ENCODE measurements at places on chromosomes 1 and 21.

DNA sequence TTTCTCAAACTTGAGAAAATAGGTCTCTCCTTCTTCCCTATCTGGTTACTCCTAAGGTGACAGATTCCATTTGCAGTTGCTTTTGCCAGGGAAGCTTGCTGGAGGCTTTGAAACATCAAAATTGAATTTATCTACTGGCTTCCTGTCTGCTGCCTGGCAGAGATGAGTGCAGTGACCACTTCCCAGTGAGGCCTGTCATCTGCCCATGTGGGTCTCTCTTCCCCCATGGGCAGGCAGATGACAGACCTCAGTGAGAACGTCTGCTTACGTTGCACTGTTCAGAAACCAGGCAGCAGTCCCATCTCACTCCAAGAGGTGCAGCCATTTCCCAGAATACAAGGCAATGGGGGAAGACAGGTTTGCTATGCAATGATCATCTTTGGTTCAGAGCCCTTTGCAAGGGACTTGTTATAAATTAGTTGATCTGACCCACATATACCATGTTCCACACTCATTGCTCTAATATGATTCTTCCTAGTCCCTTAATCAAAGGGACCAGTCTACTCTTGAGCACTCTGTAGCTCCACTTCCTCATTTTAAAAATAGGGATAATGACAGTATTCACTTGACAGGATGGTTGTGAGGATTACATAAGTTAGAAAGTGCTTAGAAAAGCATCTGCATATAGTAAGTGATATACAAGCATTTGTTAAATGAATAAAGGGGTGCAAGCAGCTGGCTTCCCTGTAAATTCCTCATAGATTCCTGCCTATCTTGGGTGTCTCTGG is 10.6 kb downstream of the PGBD5 start:
- no peak overlapping the region for H3K27ac ChIP-seq
- peaks cover 14% of the 10 kb centered on the region for H3K27me3 ChIP-seq
- DNase-seq = no peak
- H3K4me1 ChIP-seq = no peaks in the 10 kb centered on the region
- H3K36me3 ChIP-seq = no peaks in the 10 kb centered on the region

- no peaks in the 10 kb centered on the region for H3K36me3 ChIP-seq
- no peaks in the 10 kb centered on the region for H3K4me1 ChIP-seq
- no peak overlapping the region for H3K4me3 ChIP-seq
- no peak overlapping the region for H3K27ac ChIP-seq
- no peak for DNase-seq
Measured at GRCh38 chr1:98398649-98399048, 262.9 kb upstream of the SNX7 start.

GRCh38 chr1:246092136-246092535 is 414.9 kb downstream of the SMYD3 start:
- no peak for DNase-seq
- no peaks in the 10 kb centered on the region for H3K27me3 ChIP-seq
- H3K36me3 ChIP-seq = no peaks in the 10 kb centered on the region
- H3K4me1 ChIP-seq = no peaks in the 10 kb centered on the region

DNA sequence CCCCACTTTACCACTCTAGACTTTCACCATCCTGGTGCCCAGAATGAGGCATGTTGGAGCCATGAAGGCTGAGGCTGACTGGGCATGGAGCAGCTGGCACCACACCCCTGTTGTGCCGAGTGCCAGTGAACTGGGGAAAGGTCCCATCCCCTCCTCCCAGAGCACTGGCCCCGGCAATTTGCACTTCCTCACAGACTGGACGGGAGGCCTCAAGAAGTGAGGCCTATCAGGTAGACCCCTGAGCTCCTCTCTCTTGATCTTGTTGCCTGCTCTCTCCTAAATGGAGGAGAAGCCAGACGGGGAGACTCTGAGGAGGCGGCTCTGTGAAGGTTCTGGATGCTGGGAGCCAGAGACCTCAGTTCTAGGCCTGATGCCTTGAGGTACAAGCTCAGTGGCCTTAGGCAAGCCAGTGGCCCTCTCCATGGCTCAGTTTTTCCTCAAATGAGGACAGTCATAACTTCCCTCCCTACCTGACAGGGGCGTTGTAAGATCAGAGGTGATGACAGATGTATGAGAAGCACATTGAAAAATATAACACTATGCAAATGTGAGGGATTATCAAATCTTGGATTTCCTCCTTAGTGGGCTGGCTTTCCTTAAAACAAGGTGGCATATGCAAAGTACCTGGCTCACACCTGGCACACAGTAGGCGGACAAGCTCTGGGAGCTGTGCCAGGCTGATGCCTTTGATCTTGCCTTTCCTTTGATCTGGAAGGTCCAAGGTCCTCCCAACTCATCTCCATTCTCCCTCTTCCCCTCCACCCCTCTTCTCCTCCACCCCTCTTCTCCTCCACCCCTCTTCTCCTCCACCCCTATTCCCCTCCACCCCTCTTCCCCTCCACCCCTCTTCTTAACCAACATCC is 6.7 kb downstream of the GRHL3 start:
- no peak overlapping the region for H3K27ac ChIP-seq
- H3K4me3 ChIP-seq = no peak overlapping the region
- H3K4me1 ChIP-seq = peaks cover 17% of the 10 kb centered on the region

GRCh38 chr21:28283641-28284490 is 708.8 kb downstream of the LTN1 start:
- no peak overlapping the region for H3K4me3 ChIP-seq
- peak; percentile 60 for DNase-seq
- H3K27me3 ChIP-seq = no peaks in the 10 kb centered on the region
- H3K36me3 ChIP-seq = no peaks in the 10 kb centered on the region
- peak overlapping the region; percentile 54 for H3K27ac ChIP-seq

GRCh38 chr1:24713176-24713575 is 32.1 kb upstream of the CLIC4 start:
- DNase-seq = no peak
- H3K27ac ChIP-seq = peak overlapping the region; percentile 47
- H3K27me3 ChIP-seq = no peaks in the 10 kb centered on the region
- H3K36me3 ChIP-seq = no peaks in the 10 kb centered on the region

DNA sequence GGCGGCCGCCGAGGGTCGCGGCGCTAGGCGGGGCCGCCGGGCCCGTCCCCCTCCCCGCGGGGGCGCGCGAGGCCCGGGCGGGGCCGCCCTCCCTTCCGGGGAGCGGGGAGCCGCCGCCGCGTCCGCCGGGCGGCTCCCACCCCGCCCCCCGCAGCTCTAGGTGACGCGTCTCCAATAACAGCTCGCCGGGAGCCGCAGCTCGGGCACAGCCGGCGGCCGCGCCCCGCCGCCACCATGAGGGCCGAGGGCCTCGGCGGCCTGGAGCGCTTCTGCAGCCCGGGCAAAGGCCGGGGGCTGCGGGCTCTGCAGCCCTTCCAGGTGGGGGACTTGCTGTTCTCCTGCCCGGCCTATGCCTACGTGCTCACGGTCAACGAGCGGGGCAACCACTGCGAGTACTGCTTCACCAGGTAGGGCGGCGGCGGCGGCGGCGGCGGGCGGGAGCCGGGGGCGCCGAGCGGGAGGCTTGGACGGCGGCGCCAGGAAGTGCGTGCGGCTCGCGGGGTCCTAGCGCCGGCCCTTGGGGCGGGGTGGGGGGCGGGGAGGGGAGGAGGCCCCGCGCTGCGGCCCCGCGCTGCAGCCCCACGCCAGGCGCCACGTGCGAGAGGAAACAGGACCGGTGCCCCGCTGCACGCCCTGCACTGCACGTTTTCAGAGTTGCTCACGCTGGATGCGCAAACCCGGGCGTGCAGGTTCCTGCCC is at the start of gene SMYD2:
SMYD2 (plus strand) TSS at position 139 of the 699 bp plus-strand sequence; CDS start at position 235, 96 bp downstream.
- no peaks in the 10 kb centered on the region for H3K27me3 ChIP-seq
- peaks cover 9% of the 10 kb centered on the region for H3K4me1 ChIP-seq
- peak; percentile 68 for DNase-seq

DNA sequence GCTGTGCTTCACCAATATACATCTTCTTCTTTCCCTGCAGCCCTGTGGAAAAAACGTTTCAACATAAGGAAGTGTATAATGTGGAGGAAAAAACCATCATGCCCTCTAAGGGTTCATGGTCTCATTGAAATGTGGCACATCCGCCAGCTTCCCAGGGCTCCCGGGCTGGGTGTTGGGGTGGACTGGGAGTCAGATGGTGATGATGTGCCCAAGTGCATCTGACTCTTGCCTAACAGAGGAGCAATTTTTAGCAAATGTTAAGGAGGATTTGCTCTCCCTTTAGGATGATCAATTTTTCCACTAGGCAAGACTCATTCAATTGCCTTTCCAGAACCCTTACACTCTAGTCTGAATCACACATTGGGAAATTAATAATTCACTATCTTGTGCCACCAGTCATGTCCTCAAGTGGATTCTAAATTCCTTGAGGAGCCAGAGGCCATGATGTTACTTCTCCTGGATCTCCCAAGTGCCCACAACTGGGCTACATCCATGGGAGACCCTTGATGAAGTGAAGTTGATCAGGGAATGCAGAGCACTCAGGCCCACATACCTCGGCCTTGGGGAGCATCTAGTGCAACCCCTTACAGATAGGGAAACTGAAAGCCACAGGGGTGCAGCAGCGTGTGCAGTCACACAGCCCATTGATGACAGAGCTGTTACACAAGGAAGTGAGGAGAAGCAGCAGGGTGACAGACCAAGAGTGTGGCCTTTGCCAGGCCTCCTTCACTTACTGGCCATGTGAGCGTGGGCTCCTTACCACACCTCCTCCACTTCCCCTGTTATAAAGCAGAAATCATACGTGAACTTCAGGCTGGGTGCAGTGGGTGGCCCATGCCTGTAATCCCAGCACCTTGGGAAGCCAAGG is 100.0 kb upstream of the SLC44A3 start:
- DNase-seq = no peak
- no peaks in the 10 kb centered on the region for H3K27me3 ChIP-seq
- peaks cover 8% of the 10 kb centered on the region for H3K36me3 ChIP-seq
- no peak overlapping the region for H3K27ac ChIP-seq

- peak; percentile 58 for DNase-seq
- H3K4me1 ChIP-seq = peaks cover 11% of the 10 kb centered on the region
- peaks cover 68% of the 10 kb centered on the region for H3K36me3 ChIP-seq
- H3K27ac ChIP-seq = peak overlapping the region; percentile 61
Measured at GRCh38 chr1:234605983-234606783, 3.8 kb downstream of the IRF2BP2 start.
